CD8-positive, alpha-beta memory T cell (primary cell): ENCODE measurements at places on chromosomes 6 and 20.

- DNase-seq, result no peak
Measured at GRCh38 chr20:56173438-56173837, 75.1 kb upstream of the MC3R start.

DNA sequence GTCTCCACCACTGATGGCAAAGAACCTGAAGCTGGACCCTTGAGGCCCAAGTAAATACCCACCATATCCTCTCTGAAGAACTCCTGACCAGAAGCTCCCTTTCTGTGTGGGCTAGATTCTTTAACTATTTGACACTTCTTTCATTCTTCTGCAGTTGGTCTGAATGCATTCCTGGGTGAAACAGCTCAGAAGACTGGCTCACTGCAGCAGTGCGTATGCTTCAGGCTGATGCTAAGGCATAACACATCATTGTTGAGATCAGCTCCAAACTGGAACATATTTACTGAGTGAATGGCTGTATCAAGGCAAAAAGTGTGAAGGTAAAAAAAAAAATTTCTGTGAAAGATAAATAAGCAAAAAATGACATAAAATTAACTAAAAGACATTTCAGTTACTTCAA is 19.7 kb downstream of the ZSCAN23 start:
- DNase-seq, result no peak

GRCh38 chr20:46694484-46694883 is 5.2 kb upstream of the TP53RK start:
- no peak for DNase-seq

- DNase-seq, result no peak
Measured at GRCh38 chr20:37943033-37943432, 40.1 kb downstream of the VSTM2L start.

GRCh38 chr20:41050361-41051008 is 21.9 kb downstream of the TOP1 start:
- no peak for DNase-seq

DNA sequence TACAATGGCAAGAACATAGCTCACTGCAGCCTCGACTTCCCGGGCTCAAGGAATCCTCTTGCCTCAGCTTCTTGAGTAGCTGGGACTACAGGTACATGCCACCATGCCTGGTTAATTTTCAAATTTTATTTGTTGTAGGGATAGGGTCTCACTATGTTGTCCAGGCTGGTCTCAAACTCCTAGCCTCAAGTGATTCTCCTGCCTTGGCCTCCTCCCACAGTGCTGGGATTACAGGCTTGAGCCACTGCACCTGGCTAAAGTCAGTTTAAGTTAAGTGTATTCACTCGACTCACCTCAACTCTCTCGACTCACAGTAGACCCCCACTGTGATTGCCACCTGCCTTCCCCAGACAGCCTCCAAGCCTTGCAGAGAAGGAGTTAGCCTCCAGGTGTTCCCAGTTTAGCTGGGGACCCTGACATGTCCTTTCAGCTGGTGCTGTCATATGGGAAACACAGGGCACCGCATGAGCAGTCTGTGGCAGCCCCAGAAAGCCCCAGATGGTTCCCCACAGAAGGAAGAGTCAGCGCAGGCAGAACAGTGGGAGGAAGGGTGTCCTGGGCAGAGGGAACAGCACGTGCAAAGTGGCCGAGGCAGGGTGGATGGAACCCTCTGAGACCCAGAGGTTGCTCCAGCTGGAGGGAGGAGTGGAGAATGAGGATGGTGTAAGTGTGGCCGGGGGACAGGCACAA is 40.4 kb downstream of the CEBPB start:
- DNase-seq, result no peak

GRCh38 chr20:53934421-53935343 is 135.7 kb downstream of the BCAS1 start:
- no peak for DNase-seq

GRCh38 chr6:159249752-159250151 is 80.6 kb downstream of the FNDC1 start:
- DNase-seq, result no peak

- DNase-seq, result no peak
Measured at GRCh38 chr6:112254921-112255320, 554 bp upstream of the LAMA4 start.

GRCh38 chr6:135909737-135910387 is 58.4 kb downstream of the PDE7B start:
- DNase-seq, result peak; percentile 36

DNA sequence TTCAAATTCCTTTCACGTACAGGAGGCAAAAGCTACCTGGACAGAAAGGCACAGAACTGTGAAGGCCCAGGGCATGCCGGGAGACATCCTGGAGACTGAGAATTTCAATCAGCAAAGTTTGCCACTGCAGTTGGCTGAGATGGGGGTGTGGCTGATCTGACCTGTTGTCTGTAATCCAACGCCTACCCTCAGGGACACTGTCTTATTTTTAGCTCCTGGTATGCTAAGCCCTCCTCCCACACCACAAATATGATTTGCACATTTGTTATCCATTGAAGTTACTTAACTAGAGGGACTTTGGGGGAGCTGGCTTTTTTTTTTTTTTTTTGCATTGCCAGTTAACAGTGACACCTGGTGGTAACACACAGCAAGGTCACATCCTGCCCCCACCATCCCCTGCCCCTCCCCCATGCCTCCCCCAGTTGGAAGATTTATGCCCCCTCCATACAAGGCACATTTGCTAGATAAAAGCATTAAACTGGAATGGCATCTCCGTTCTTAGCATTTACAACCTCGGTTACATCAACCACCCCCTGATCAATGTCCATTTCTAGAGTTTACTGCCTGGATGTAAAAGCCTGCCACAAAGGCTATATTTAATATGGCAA is 40.4 kb downstream of the TTI1 start:
- no peak for DNase-seq

GRCh38 chr20:22717466-22717865 is 133.1 kb upstream of the FOXA2 start:
- DNase-seq, result no peak

- no peak for DNase-seq
Measured at GRCh38 chr20:41690702-41691101, 72.5 kb upstream of the CHD6 start.

DNA sequence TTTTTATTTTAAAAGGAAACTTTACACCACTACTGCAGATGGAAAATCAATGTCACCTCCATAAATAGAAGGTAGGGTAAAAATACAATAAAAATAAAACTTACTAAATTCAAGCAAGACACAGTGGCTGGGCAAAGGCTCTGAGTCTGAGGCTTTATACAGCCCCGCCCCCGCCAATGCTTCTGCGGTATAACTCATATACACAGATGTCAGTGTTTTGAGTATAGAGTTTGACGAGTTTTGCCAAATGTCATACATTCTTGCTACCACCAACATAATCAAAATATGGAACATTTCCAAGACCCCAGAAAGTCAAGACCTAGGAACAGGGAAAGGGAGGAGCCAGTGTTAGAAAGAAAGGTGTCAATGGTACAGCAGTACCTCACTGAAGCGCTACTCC is 12.8 kb downstream of the NFATC2 start:
- peak; percentile 45 for DNase-seq

DNA sequence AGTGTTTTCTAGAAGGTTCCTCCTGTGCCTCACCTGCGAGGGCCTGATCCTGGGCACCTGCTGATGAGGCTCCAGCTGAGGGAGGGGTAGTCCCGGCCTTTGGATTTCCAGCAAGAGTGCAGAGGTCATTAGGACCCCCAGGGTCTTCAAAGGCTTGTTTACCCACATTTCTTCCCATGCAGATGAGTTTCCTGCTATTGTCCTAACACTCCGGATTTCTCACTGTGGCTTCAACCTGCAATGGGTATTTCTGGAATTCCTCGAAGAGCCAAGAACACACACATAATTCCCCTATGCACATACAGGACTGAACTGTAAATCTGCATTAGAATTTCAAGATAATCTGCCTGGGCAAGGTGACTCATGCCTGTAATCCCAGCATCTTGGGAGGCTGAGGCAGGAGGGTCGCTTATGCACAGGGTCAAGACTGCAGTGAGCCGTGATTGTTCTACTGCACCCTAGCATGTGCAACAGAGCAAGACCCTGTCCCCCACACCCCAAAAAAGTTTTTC is 53.9 kb downstream of the ADNP start:
- DNase-seq, result no peak

- DNase-seq, result no peak
Measured at GRCh38 chr6:122825163-122825562, 36.1 kb downstream of the SMPDL3A start.

DNA sequence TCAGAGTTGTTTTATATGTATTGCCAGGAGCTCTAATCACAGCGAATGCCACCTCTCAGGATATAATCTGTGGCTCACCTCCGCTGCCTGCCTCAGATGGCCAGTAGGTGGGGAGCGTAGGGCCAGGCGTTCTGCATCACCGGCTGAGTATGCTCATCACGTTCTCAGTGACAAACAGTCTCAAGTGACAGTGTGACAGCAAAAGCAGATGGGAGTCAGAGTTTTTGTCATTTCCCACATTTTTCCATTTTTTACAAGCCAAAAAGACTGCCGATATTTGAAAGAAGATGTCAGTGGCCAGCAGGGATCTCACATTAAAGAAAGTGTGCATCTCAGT is 208.7 kb downstream of the ALDH8A1 start:
- no peak for DNase-seq
